ENCODE measurements at places on chromosomes 1 and 21.

GRCh38 chr1:18316764-18317163 is 164.0 kb upstream of the KLHDC7A start:
- no peak for DNase-seq

DNA sequence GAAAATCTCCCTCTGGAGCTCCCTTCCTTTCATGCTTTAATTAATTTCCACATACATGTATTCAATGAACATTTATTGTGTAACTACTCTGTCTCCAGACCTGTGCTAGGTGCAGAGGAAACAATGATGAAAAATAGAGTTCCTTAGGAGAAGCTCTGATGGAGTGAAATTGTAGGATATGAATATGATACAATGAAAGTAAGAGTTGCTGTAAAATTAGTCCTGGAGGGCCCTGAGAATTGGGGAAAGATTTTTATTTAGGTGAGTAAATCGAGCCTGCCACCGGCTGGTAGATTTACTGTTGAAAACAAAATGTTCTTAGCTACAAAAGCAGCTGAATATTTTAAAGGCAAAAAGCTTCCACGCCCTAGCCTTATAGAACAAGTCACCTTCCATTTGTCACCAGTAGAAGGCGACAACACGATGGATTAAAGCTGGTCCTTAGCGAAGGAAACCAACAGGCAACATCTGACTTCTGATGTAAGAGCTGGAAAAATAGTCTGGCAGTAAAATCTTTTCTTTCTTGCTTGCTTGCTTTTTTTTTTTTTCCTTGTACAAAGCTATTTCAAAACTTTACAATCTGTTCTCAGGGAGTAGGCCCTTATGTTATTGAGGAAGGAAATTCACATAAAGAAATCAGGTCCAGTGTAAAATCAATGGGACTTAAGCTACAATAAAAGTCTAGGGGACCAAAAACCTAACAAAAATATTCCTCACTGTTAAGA is 82.0 kb upstream of the ROR1 start:
- DNase-seq: peak; percentile 68

DNA sequence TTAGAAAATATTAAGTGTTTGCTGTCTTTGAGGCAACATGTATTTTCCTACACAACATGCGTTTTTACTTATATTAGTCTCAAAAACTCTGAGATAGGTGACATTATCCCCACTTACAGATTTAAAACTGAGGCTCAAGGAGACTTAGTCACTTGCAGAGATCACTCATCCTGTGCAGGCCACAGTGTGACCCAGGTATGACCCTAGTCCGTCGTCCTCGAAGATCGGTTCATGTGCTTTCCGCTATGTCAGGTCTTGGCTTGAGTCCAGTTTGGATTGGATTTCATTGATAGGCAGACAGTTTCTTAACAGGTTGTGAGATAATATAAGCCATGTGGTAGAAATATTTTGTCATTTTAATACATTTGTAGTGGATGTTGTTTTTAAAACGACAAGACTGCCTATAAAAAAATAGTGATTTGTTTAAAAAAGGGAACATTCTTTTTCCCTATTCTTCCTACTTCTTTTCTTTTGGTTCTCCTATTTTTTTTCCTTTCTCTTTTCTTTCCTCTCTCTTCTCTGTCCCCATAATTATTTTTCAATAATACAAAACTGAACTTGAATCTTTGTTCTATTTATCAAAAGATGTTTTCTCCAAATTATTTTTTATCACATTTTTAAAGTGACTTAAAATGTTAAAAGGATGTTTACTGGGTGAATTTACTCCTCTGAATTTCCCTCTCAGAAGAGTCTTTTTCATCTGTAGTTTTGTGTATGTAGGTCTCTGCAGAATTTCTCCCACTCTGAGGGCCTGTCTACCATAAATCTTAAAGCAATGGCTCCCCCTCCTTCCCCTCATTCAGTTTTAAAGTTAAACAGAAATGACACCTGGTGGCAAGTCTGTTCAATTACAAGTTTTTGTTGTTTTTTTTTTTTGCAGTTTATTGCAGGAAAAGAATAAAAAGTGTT is 81.8 kb downstream of the PHTF1 start:
- peak; percentile 70 for DNase-seq

- no peak for DNase-seq
Measured at GRCh38 chr1:25194572-25195020, 37.7 kb downstream of the SYF2 start.

GRCh38 chr1:241177660-241178059 is 179.3 kb downstream of the RGS7 start:
- DNase-seq: no peak

- DNase-seq: no peak
Measured at GRCh38 chr1:119987686-119988085, 81.8 kb downstream of the NOTCH2 start.

- no peak for DNase-seq
Measured at GRCh38 chr1:186076006-186076405, 299.0 kb downstream of the TPR start.

- no peak for DNase-seq
Measured at GRCh38 chr21:45969921-45970673, 11.5 kb upstream of the COL6A1 start.

- no peak for DNase-seq
Measured at GRCh38 chr1:220391491-220391890, 119.2 kb upstream of the RAB3GAP2 start.

Data from SK-N-DZ (cell line).